ENCODE measurements at places on chromosomes 11 and 22.

DNA sequence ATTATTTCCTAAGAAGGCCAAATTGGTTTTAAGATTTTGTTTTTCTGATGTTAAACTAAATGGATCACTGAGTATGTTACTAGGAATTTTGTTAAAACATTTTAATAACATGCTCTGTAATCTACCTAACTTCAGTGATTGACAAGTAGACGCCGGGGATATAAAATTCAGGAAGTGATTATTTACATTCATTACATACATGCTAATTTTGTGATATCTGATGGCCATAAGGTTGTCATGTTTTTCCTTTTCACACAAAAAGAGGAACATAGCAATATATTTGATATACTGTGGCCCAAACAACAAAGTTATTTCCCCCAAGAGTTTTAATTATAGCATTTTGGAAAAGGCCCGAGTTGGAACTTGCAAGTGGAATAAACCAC is 12.1 kb downstream of the SCUBE1 start:
- no peak for DNase-seq

DNA sequence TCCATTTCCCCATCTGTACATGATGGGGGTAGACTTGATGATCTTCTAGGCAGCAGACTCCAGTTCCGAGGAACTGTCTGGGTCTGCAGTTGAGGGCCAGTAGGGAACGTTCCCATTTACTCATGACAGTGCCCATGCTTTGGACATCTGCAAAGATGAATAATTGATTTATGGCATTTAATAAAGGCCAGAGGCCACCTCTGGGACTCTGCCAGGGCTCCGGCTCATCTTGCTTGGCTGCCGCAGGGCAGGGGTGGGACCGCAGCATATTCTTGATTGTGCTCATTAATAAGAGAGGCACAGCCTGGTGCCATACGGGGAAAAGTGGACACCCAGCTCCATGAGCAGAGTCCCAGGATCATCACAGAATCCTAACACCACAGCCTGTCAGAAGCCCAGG is 28.1 kb upstream of the KLHL35 start:
- no peak for DNase-seq

DNA sequence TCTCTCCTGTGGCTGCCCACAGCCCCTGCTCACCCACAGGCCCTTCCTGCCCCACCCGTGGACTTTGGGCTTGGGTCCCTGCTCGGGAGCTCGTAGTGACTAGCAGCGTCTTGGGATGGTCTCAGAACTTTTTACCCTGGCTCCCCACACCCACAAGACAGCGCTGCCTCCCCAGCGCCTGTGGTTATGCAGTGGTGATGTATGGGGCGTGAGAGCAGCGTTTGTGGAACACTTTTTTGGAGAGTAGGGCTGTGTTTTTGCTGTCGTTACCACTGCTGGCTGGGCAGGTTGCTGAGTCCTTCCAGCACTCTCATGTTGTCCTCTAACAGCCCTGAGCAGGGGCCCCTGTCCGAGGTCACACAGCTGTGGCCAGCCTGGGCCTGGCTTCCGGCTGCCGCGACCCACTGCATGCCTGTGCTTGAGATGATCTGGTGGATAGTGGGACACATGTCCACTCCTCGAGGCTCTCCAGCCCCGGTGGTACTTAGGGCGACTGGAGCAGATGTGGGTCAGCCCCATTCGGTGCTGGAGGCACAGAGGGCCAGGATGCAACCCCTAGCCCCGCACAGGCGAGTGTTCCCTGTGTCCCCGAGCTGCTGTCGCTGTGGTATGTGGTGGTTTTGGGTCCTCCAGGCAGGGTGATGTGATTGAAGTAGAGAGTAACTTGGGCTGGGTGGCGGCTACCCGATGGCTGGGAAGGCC is 7.1 kb upstream of the GRAMD4 start:
- no peak for DNase-seq

- peak; percentile 77 for DNase-seq
Observed at GRCh38 chr11:125494974-125495725, 915 bp downstream of the FEZ1 start.

- DNase-seq = no peak
Observed at GRCh38 chr22:29617922-29618629, 14.6 kb downstream of the NF2 start.

- DNase-seq = no peak
Observed at GRCh38 chr11:66081505-66081904, 11.4 kb downstream of the PACS1 start.

- DNase-seq = no peak
Observed at GRCh38 chr22:37775785-37776638, 31.7 kb upstream of the GCAT start.

- no peak for DNase-seq
Observed at GRCh38 chr11:79809487-79809886, 368.7 kb upstream of the TENM4 start.

- no peak for DNase-seq
Observed at GRCh38 chr22:39994566-39995392, at the start of gene FAM83F. FAM83F (plus strand) TSS chr22:39994954; CDS start chr22:39995043, 89 bp downstream.

DNA sequence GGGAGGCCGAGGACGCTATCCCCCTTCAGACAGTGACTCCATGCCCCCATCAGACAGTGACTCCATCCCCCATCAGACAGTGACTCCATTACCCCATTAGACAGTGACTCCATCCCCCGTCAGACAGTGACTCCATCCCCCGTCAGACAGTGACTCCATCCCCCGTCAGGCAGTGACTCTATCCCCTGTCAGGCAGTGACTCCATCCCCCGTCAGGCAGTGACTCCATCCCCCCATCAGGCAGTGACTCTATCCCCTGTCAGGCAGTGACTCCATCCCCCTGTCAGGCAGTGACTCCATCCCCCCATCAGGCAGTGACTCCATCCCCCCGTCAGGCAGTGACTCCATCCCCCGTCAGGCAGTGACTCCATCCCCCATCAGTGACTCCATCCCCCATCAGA is 9.1 kb upstream of the TTLL8 start:
- DNase-seq = no peak

- DNase-seq = peak; percentile 31
Observed at GRCh38 chr22:41217553-41218157, 12.5 kb downstream of the L3MBTL2 start.

DNA sequence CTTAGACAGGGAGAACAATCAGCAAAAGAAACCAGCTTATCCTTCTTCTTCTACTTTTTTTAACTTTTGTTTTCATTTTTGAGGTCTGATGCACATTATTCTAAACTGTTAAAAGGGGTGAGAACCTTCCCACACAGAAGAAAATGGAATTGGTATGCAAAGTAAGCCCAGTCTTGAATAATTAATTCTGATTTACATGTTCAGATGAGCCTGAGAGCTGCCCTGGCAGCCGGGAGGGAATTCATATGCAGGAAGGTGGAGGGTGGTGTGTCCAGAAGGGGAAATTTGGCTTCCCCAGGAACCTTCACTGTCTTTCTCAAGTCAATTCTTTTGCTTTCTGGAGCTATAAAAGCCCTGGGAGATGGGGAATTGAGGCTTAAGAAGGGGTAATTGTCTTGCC is 181.0 kb downstream of the INSC start:
- no peak for DNase-seq

GRCh38 chr11:86303257-86303656 is 1.2 kb downstream of the HIKESHI start:
- no peak for DNase-seq

GRCh38 chr22:30947816-30948454 is 20.6 kb downstream of the MORC2 start:
- DNase-seq = peak; percentile 77

Data from brain (organoid and tissue), 16 donors.